Right forelimb (tissue), 1 donor: ENCODE measurements at places on chromosomes 7 and 10.

DNA sequence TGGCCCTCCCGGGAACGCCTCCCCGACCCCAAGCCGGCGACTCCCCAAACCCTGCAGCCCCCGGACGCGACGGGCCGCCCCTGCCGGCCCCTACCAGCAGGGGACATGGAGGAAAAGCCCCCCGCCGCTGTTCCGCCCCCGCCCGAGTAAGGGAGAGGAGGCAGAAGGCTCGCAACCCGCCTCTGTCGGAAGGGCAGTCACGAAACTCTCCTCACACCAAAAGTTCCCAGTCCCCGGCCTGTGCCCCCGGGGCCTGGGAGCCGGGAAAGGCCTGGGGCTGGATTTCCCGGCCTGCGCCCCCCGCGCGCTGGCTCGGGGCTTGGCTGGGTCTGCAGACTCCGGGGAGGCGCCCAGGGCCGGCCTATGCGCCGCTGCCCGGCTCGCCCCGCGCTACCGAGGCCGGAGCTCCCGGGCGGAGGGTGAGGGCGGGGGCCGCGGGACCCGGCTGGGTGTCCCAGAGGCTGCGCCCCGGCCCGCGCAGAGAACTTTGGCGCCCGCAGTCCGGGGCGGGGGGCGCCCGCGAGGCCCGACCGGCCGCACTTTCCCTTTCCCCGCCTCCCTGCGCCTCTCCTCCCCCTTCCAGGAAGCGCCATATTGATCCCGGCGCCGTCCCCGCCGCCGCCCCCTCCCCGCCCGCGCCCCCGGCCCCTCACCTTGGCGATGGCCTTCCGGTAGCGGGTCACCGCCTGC lies 728 bp downstream of the PARD3 start:
- DNase-seq, result peak; percentile 84

DNA sequence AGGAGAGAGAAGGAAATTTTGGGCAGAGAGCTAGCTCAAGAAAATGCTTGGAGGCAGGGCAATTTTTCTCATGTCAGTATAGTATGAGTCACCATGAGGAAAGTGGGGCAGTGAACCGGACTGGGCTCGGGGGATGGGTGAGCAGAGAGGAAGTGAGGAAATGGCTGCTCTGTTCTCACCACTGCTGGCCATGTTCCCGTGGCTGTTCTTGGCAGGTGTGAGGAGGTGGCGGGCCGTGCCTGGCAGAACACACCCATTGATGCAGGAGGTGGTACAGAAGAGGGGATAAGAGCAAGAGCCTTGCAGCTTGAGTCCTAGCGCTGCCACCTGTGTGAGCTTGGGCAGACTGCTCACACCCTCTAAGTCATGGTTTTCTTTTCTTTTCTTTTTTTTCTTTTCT lies 304.4 kb upstream of the LYZL1 start:
- peak; percentile 62 for DNase-seq

DNA sequence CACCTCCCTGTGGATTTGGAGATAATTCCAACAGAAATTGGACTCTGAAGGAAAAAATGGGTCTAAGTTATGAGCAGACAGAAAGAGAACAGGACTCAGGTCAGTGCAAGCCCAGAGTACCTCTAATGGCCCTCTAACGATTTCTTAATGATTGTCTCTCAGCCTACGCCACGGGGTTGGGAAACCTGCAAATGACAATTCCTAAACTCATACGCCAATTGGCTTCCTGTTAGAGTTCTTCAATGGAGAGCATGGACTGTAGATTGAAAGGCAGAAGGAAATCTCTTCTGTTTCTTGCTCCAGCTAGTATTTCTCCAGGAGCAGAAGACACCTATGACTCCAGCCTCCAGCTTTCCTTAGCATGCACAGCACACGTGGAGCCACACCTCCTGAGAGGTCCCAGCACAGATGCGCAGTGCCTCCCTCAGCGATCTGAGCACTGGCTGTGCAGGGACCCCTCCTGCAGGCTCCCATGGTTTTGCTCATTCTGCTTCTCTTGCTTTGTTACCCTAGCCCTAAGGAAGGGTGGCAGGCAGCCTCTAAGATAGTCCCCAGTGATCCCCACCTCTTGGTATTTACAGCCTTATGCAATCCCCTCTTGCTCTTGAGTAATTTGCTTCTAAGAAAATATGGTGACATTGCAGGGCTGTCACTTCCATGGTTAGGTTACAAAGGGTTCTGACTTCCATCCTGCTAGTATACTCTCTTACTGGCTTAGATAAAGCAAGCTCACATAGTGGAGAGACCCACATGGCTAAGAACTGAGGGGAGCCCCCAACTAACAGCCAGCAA lies 30.1 kb downstream of the DENND11 start:
- DNase-seq, result no peak

DNA sequence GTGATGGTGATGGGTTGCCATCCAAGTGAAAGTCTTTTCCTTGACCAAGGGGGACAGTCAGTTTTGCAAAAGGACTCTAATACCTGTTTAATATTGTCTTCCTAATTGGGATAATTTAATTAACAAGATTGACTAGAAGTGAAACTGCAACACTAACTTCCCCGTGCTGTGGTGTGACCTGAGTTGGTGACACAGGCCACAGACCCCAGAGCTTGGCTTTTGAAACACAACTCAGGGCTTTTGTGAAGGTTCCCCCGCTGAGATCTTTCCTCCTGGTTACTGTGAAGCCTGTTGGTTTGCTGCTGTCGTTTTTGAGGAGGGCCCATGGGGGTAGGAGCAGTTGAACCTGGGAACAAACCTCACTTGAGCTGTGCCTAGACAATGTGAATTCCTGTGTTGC lies 6.9 kb downstream of the PPIF start:
- DNase-seq, result no peak

GRCh38 chr7:156628562-156628961 lies 12.0 kb upstream of the RNF32 start:
- DNase-seq, result no peak

DNA sequence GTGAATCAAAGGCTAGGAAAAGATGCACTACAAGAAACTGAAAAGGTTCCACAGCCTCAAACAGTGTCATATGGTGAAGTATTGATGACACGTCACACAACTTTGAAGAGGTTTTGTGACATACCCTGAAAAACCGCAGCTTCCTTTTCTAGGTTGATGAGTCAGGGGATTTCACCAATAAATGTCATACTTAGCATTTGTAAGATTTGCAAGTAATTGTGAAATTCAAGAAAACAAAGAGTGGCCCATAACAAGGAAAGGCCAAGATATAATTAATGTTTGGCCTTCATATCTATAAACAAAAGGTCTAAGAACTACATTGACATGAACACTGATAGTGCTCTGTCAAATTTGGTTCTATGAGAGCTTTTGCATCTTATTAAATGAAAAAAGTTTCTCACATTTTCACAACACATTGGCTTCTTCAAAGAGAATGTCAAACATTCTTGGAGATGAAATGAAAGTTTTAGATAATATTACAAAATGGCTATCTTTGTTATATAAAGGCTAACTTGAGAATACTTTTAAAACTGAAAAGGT lies 62.0 kb upstream of the NAMPT start:
- DNase-seq, result no peak

DNA sequence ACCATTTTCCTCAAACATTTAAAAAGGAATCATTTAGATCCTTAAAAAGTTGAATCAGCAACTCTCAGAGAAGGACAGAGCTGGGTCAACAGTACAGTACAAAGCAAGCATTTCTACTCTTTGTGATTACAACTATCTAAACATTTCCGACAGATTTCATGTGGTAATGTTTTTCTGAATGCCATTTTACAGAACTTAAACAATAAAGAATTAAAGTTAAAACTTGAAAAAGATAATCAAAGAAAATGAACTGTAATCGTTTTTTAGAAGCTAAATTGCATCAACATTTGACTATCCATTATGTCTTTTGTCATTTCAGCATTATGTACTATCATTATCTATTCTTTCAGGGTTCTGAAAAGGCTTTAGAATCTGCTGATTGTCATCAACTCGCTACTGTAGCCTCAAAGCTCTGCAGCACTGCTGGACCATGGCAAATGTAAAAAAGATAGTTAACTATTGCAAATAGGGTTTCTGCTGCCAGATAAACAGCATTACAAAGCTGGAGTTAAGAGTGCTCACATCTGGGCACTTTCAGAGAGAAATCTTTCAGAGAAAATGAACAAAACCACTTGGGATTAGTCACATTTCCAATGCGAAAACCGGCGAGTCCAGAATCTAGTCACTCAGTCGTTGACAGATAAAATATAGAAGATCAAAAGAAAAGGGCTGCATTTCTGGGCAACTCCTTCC lies 160.4 kb upstream of the LAMB4 start:
- DNase-seq, result no peak

- peak; percentile 67 for DNase-seq
Measured at GRCh38 chr10:70925377-70926225, 37.2 kb upstream of the PCBD1 start.

DNA sequence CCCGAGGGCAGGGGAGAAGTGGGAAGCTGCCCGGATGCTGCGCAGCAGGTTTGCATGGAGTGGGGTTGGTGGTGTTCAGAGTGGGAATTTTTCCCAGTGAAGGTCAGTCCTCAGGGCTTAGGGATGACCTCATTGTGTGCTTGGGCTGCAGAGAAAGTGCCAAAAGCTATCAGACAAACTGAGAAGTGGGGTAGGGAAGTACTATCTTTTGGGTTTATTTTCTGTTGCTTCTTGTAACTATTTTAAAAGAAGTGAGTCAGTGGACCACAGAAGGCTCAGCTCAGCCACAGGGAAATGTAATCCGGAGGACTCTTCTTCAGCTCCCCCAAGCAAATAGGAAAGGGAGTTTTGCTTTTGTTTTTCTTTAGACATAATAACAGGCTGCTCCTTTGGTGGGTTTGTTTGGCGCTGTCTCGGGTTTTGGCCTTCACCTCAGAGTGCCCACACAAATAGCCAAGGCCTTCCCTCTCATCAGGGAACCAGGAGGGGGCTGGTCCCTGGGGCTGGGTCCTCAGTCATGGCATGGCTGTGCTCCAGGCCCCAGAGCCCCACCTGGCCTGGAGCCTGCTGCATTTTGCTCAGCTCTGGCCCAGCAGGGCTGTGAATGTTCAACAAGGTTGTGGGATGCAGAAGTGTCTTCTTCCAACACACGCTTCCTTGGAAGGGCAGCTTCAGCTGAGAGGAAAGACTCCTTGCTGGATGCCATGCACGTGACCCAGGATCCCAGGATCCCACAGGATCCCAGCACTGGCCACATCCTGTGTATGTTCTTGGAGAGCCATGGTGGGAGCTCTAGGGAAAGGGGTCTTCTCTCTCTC lies 5.4 kb upstream of the FAM170B start:
- no peak for DNase-seq

GRCh38 chr10:29886299-29886698 lies 173.1 kb downstream of the JCAD start:
- no peak for DNase-seq

- DNase-seq, result no peak
Measured at GRCh38 chr10:101234333-101234732, 5.1 kb upstream of the LBX1 start.

- peak; percentile 30 for DNase-seq
Measured at GRCh38 chr10:132899054-132899750, 43.2 kb downstream of the CFAP46 start.

- no peak for DNase-seq
Measured at GRCh38 chr7:70679661-70680060, 452.3 kb upstream of the GALNT17 start.

GRCh38 chr7:82173400-82174021 lies 270.1 kb downstream of the CACNA2D1 start:
- DNase-seq, result no peak

GRCh38 chr7:28575241-28575643 lies 162.9 kb downstream of the CREB5 start:
- no peak for DNase-seq

- no peak for DNase-seq
Measured at GRCh38 chr10:56496186-56496486, 135.1 kb upstream of the ZWINT start.

DNA sequence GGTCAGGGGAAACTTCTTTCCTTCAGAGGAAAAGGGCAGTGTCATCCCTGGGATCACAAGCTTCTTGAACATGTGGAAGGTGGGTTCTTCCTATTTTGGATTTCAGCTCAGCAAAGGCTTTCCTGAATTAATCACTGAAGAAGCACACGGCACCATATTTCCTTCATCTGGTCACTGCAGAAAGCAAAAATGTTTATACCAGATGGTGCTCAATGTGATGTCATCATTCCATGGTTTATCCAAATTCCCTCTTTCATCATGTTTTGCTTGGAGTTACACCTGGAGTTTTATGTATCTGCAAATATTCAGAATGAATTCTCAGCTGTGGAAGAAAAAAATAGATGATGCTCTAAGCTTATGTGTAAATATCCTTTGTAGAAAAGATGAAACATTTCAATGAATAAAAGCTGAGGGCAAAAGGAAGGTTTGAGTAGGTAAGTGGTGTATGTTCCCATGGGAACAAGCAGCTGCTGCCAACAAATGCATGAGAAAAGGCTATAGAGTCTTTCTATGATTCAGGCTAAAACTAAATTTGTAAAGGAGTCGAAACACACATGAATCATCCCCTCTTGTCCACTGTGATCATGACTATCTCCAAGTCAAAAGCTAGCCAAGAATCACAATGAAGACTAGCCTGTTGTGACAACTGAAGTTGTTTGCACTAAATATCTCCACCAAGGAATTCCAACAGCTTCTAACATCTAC lies 26.9 kb upstream of the BPGM start:
- DNase-seq, result no peak

DNA sequence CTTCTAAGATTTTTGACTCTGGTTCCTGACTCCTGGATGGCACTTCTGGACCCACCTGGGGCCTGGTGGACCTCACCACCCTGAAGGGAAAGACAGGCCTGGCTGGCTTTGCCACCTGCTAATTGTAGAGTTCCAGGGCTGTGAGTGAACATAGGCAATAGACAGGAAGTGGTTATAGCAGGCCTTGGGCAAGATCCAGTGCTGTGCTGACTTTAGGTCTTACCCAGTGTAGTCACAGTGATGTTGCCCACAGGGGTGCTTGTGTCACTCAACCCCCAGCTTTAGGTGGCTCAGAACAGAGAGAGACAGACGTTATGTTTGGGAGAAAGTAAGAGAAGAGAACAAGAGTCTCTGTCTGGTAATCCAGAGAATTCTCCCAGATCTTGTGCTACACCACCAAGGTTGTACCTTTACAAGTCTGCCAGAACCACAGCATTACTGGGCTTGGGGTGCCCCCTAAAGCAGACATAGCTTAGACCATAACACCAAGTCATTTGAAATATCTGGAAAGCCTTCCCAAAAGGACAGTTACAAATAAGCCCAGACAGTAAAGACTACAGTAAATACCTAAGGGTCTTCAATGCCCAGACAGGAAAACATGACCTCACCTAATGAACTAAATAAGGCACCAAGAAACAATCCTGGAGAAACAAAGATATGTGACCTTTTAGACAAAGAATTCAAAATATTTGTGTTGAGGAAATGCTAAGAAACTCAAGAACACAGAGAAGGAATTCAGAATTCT lies 303.4 kb downstream of the PCLO start:
- no peak for DNase-seq

GRCh38 chr10:68192113-68192512 lies 39.8 kb downstream of the ATOH7 start:
- DNase-seq, result no peak

GRCh38 chr7:50330696-50331095 lies 26.2 kb downstream of the IKZF1 start:
- no peak for DNase-seq

GRCh38 chr10:14798636-14799035 lies 23.9 kb upstream of the FAM107B start:
- DNase-seq, result no peak

DNA sequence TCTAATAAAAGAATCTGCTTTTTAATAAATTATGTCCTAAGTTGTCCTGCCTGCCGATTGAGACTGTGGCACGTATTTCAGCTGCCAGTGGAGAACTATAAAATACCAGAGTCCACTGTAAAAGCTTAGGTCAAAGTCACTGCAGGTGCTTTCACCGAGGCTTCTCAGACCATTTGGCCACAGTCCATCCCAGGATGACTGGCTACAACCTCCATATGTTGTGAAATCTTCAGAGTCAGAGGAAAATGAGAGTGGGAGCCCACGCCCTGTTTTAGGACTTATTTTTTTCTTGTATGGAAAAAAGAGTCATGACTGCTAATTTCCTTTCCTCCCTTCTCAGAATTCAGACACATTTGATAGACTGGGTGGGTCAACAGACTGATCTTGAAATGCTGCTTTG lies 182.9 kb downstream of the ANK3 start:
- no peak for DNase-seq
